Fibroblast of villous mesenchyme (primary cell): ENCODE measurements at places on chromosomes 11 and 22. TPM values are rescaled to one million over a fixed set of nuclear protein-coding genes. Genes with fewer than 3 reads are reported as not detected.

TEX12 gene
- total RNA-seq, result 0.32 TPM in 1 of 2 replicates, not detected in the other

CELF1 gene
- 124 and 128 TPM in 2 replicates for total RNA-seq

RAB3IL1 gene
- total RNA-seq, result 6.9 and 10.6 TPM in 2 replicates

- DNase-seq, result no peak
Measured at GRCh38 chr11:64007160-64007628, 21.0 kb downstream of the OTUB1 start.

DNA sequence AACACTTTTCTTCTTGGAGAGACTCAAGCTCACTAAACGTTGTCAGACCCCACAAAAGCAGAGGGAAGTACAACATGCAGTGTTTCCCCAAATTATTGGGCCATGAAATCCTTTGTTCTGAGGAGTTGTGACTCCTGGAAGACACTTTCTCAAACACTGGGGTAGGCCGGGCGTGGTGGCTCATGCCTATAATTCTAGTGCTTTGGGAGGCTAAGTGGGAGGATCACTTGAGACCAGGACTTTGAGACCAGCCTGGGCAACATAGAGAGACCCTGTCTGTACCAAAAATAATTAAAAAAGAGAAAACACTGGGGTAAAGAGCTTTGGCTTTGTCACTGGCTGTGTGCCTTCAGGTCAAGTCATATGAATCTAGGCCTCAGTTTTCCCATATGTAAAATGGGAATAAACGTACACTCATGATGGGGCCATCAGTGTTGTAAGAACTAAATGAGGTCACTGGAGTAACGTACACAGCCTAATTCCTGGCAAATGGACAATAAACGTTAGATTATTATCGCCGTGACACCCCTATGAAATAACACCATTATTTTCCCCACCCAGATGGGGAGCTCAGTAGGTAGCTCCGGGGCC, 92.0 kb downstream of the RRM1 start:
- no peak for DNase-seq

DNA sequence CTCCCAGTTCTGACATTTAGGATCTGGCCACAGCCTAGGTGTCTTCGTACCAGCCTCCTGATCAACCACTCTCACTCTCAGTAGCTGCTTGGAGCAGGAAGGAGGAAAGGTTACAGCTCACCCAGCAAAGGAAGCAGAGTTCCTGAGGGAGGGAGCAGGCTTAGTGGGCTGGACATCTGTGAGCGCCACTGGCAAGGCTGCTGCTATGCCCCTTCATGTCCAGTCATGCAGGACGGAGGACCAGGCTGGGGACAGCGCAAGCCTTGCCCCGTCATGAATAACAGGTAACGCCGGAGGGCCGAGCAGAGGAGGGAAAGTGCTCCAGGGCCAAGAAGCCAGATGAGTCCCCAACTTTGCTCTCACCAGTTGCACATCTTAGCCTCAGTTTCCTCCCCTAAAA, 25.8 kb downstream of the TPST2 start:
- DNase-seq, result no peak
